ENCODE measurements at places on chromosomes 2 and 18.

- DNase-seq: no peak
Observed at GRCh38 chr18:12995952-12996477, 4.9 kb downstream of the CEP192 start.

DNA sequence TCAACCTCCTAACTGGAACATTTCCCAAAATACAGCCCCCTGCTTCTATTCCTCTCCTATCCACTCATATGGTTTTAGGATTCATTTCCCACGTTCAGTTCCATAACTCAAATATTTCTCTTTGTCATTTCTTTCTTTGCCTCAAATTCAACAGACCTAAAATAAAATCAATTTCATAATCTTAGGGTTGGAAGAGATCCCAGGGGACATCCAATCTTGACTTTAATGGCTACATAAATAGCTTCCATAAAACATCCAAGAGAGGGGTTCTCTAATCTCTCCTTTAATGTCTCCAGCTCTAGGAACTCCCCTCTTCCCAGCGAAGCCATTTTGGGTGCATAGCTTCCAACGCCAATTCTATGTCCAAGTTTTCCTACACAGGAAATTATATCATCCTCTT, 33.8 kb downstream of the RBKS start:
- DNase-seq: no peak

DNA sequence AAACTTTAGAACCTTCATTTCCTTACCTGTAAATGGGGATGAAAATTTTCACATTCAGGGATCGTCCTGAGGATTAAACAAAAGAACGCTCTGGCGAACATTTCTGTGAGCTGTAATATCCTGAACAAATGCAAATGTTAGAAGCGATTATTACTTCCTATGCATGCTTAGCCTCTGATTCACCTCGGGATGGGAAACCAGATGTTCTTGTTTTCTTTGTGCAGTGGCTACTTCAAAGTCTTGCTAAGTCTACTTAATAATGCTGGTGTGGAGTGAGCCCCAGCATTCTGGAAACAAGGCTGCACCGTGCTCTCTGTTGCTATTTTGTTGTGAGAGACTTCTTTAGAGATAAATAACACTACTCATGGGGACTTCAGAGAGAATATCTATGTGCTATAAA, 119.1 kb upstream of the PELI1 start:
- peak; percentile 45 for DNase-seq

DNA sequence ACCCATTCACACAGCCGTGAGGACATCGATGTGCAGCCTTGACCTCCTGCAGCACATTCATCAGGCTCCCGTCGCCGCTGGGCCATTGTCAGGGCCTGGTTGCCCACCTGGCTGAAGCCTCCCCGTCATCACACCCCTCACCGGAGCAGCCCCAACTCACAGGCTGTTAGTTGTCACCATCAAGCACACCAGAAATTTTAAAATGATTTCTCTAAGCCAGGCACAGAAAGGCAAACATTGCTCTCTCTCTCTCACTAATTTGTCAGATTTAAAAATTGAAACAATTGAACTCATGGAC, 167.1 kb downstream of the RTP5 start:
- peak; percentile 47 for DNase-seq
